ENCODE measurements at places on chromosomes 16 and 17.

DNA sequence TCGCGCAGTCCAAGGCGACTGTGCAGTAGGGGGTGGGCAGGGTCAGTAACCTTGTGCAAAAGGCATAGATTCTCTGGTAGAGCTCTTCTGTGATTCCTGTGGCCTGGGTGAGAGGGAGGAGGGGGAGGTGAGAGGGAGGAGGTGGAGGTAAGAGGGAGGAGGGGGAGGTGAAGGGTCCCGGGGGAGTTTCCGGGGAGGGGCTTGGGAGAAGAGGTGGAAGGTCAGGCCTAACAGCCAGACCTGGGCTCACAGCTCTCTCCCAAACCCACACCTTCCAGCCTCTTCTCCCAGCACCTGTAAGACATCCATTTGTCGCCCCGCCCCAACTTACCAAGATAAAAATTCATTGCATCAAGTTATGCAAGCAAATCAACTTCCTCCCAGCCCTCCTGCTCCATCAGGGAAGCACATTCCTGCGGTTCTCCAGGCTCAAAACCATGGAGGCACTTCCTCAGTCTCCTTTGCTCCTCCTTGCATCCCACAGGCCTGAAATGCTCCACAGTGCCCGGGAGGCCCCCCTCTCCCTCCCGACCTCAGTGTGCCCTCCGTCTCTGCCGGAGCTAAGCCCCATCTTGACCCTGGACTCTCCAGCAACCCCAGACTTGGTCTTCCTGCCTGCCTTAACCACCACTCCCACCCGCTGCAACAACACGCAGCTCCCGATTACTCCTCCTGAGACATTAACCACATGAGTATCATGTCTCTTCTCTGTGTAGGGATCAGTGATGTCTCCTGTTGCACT lies 30.5 kb downstream of the PIK3R6 start:
- DNase-seq = no peak

DNA sequence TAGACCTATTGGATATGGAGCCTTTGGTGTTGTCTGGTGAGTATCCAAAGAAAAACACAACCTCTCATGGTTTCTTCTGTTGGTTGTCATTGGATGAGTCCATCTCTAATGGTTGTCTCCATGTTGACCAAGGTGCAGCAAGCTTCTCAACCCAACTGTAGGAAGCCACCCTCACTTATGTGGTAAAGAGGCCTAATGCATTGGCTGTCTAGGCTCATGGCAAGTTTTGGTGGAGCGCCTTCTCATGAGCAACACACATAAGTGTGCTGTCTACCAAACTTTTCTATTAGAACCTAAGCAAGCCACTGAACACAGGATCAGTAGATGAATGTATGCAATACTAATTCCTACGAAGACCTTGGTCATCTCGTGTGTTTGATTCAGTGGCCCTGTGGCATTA lies 819 bp downstream of the NLK start:
- no peak for DNase-seq

DNA sequence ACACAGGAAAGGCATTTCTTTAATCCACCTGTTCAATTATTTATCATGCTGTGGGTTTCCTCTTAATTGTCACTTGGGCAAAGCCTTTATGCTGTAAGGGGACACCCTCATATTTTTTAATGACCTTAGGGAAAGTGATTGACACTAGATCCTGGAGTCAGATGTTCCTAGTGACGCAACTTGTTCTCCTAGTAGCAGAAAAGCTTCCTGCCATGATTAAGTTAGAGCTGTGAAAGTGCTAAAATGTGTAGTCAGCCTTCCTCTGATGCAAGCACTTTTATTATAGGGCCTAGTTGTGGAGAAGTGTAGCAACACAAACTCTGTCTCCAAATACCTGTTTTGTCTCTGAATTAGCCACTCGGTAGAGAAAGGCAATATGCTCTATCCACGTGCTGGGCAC lies 12.3 kb downstream of the TMEM100 start:
- no peak for DNase-seq

DNA sequence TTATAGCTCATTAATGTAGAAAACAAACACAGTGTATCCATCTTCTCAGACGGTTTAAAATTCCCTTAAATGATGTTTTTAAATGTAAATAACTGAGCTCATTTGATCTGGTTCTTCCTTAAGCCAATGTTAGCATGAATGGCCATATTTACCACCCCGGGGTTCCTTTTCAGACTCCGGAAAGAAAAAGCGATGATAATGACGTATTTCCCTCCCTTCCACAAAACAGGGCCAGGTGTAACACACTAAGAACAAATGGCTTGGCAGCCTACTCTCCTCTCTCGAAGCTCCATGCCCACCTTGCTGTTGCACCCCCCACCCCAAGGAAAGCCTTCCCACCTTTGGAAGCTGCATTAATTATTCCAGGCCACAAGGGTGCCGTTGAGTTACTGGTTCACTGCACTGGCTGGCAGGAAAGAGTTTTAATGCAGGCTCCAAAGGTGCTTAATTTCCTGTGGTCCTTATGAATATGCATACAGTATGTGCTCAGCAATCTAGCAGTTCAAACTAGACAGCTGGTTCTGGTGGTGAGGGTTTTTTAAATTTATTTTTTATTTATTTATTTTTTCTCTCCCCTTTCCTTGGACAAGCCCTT lies 378.9 kb downstream of the WWOX start:
- DNase-seq = no peak

DNA sequence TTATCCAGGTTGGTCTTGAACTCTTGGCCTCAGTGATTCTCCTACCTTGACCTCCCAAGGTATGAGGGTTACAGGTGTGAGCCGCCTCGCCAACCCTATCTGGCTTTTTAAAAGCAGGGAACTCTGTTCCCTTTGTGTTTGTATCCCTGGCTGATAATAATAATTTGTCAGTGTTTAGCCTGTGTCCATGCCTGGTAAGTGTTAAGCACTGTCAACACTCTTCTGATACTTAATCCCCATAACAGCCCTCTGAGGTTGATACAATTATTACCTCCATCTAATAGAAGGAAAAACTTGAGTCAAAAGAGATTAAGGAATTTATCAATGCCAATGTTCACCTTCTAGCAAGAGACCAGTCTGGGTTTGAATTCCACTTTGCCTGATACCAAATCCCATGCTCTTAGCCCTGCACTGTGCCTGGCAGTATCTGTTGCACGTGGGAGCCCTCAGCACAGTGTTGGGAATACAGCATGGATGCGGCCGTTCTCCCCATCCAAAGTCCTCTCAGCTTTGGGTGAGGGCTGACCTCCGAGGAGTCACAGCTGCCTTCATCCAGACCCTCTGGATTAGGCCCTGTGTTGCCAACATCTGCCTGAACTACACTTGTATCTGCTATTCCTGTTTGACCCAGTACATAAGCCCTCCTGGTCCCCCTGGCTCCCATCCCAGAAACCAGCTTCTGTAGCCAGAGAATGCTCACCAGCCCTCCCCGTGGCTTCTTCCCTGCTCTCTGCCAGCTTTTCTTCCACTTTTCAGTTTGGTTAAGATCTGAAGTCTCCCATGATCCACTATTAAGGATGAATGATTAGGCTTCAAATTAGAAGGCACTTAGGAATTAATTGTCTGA lies 335.6 kb upstream of the ASIC2 start:
- no peak for DNase-seq

GRCh38 chr16:79519448-79519847 lies 81.1 kb downstream of the MAF start:
- DNase-seq = peak; percentile 84
